ENCODE measurements at places on chromosomes 7 and 10.

- DNase-seq = no peak
These were observed 41.9 kb downstream of the SEMA3C start for GRCh38 chr7:80876894-80877414.

DNA sequence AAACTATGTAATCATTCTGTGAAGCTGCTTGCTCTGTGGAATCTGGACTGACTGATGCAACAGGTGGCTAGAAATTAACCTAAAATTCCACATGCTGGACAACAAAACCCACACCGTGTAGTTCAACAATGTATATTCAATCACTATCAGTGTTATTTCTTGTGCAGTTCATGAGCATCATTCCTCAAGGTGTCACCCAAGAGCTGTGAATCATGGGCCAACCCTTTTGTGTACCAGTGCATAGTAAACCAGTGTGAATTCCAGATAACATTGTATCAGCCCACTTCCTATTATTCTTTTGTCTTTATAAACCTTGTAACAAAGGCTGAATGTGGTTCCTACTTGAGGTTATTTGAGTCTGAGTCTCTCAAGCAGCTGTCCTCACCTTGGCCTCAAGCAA is 905.2 kb upstream of the ZNF722 start:
- DNase-seq = no peak

- no peak for DNase-seq
These were observed 90.0 kb downstream of the MYOF start for GRCh38 chr10:93392121-93392520.

GRCh38 chr7:93856323-93856722 is 34.2 kb downstream of the TFPI2 start:
- DNase-seq = no peak

GRCh38 chr7:45980181-45980905 is 59.3 kb upstream of the IGFBP3 start:
- no peak for DNase-seq

GRCh38 chr7:99498546-99498944 is 1.5 kb downstream of the ZNF394 start:
- no peak for DNase-seq

DNA sequence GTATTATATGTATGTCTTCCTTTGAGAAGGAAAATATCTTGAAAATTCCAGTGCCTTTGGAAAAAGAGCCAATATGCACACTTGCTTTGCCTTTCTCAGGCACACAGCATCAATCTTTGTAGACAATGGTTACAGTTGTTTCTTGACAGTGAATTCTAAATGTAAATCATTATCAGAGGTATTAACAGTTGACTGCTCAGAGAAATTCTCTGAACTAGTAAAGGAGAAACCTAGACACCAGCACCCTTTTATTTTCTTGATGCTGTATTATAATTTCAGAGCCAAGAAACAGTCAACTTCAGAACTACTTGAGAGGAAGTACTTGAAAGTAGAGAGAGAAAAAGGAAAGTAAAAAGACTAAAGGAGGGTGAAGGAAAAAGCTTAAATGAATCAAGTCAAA is 185.8 kb upstream of the SMIM30 start:
- DNase-seq = no peak

DNA sequence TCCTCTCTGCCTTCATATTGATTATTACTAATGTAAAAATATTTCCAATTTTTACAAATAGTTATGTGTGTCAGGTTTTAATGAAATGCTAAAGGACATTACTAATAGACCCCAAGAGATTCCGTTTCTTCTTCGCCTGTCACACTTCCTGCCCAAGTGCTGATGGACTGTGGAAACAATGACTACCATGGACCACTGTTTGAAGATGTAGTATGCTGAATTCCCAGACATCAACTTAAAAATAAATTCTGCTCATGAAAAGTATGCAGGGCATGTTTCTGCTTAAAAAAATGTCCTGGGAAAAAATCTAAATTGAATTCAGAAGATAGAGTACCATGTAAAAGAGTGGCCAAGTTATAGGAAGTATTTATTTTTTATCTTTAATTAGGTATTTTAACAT is 52.1 kb downstream of the ST7 start:
- no peak for DNase-seq

DNA sequence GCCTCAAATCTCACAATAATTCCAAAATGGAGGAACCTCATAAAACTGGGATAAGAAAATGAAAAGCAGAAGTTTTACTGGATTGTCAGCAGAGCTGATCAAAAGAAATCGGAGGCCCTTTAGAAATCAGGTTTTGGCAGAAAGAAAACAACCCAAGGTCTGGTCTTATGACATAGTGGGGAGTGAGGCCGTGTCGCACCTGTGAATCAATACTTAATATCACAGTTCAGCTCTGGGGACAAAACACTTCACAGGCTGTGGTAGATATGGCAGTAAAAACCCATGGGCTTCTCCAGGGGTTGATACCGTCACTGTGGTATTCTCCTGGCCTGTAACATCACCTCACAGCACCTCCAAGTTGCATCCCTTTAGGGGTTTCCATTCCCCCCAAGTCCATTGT is 6.5 kb upstream of the MALSU1 start:
- DNase-seq = no peak

- no peak for DNase-seq
These were observed 1.3 kb upstream of the BMI1 start for GRCh38 chr10:22319547-22319979.

DNA sequence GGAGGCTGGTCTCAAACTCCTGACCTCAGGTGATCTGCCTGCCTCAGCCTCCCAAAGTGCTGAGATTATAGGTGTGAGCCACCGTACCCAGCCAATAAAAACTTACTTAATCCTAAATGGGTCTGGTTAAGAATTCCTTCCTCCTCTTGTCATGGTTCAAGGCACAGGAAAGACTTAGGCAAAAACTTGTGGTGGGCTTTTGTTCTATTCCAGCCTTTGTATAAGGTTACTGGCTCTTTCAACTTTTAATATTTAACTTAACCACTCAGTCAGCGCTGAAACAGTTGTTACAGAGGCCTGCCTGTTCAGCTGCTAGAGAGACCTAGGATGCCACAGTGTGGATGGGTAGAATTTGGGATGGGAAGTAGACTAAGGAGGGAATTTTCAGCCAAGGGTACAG is 28.1 kb upstream of the GARS1 start:
- no peak for DNase-seq

DNA sequence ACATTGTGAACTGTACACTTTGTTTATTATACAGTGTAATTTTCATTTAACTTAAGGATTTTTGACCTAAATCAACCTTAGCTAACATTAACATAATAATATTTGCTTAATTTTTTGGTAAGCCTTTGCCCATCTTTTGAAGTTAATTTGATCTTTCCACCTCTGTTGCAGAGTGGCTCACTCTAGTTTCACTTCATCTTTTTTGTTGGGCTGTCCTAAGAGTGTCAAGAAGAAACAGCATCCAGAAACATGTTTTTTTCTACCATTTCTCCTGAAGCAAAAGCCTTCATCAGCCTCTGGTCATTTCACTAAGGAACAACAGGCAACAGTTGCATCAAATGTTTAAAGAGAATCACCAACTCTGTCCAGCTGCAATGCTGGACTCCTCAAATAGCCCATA is 824.7 kb downstream of the REEP3 start:
- DNase-seq = peak; percentile 43

- no peak for DNase-seq
These were observed 12.7 kb downstream of the AP5Z1 start for GRCh38 chr7:4787947-4788626.

- DNase-seq = no peak
These were observed 84.8 kb upstream of the LRRC4 start for GRCh38 chr7:128115821-128116723.

GRCh38 chr10:11208908-11209829 is 191.5 kb downstream of the CELF2 start:
- no peak for DNase-seq

GRCh38 chr7:98879198-98879978 is 1.1 kb downstream of the TRRAP start:
- DNase-seq = no peak

GRCh38 chr10:86699541-86699940 is 31.2 kb downstream of the LDB3 start:
- DNase-seq = no peak

GRCh38 chr10:11086177-11086840 is 68.6 kb downstream of the CELF2 start:
- no peak for DNase-seq

DNA sequence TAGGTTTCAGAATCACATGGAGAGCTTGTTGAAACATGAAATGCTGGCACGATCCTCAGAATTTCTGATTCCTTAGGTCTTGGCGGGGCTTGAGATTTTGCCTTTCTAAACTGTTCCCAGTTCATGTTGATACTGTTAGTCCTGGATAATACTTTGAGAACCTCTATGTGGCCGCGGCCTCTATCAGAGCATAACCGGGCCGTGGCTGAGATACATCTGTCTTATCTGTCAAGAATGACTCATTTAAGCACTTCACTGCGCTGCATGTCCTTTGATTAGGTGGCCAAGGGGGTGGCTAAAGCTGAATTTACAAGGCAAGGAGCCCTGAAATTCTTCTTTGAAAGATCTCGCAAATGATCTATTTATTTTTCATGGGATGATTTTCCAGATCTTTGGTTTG is 66.9 kb downstream of the GALNT17 start:
- no peak for DNase-seq

- DNase-seq = no peak
These were observed 1.2 kb upstream of the MAT1A start for GRCh38 chr10:80290474-80291220.

DNA sequence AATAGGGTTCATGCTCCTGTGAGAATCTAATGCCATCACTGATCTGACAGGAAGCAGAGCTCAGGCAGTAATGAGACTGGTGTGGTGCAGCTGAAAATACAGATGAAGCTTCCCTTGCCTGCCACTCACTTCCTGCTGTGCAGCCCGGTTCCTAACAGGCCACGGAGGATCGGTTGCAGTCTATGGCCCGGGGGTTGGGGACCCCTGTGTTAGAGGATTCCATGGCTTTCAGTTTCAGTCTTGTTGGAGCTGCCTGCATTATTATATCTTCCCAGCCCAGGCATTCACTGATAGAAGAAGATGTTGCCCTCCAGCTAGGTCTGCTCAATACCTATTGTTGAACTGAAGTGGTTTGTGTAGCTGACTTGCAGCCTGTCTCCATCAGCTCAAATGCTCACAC is 1298.8 kb downstream of the TYW1 start:
- no peak for DNase-seq

GRCh38 chr10:101965075-101965765 is 90.8 kb downstream of the ARMH3 start:
- no peak for DNase-seq

GRCh38 chr7:21051865-21052264 is 265.2 kb upstream of the SP8 start:
- DNase-seq = no peak

DNA sequence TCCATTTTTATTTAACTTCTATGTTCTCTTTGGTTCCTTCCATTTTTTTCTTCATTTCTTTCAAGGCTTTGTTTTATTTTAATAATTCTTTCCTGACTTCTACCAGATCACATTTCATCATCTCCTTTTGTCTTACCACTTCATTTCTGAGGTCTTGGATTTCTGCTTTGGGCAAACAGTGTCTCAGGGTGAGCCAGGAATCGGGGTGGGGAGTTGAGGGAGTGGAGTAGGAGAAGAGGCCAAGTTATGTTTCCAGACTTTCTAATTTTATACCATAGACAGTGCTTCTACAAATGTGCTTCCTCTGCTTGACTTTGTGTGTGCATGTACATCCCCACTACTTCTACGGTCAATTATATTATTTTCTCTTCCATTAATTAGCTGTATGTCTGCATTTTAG is 112.1 kb downstream of the PRKG1 start:
- DNase-seq = no peak

GRCh38 chr10:60186315-60187071 is 203.2 kb downstream of the ANK3 start:
- DNase-seq = peak; percentile 50

GRCh38 chr10:1214071-1214675 is 158.0 kb downstream of the WDR37 start:
- DNase-seq = no peak

- DNase-seq = peak; percentile 37
These were observed 34.2 kb downstream of the SRI start for GRCh38 chr7:88185650-88186049.

- no peak for DNase-seq
These were observed 199.0 kb downstream of the PTEN start for GRCh38 chr10:88062385-88062784.

DNA sequence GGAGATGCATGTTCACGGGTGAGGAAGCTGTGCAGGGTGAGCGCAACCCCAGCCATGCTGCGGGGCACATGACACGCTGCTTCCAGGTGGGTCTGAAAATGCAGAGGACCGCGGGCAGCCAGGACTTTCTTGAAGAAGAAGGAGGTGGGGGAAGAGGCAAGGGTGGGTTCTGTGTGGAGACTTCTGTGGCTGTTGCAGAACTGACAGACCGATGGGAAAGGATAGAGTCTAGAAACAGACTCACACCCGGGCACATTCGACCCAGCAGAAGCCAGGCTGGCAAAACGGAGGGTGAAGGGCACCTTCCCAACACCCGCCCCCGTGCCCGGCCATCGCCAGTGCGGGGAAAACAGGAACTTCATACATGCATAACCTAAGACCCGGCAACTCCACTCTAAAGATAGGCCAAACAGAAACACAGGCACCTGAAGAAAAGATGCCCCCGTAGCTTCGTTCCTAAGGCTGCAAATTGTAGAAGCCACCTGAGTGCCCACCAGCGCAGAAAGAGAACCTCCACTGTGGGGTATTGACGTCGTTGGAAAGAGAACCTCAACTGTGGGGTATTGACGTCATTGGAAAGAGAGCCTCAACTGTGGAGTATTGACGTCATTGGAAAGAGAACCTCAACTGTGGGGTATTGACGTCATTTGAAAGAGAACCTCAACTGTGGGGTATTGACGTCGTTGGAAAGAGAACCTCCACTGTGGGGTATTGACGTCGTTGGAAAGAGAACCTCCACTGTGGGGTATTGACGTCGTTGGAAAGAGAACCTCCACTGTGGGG is 4.8 kb upstream of the KNDC1 start:
- DNase-seq = no peak

- no peak for DNase-seq
These were observed 17.3 kb downstream of the CFAP46 start for GRCh38 chr10:132925071-132925561.

- no peak for DNase-seq
These were observed 13.5 kb downstream of the GCK start for GRCh38 chr7:44175730-44176129.

DNA sequence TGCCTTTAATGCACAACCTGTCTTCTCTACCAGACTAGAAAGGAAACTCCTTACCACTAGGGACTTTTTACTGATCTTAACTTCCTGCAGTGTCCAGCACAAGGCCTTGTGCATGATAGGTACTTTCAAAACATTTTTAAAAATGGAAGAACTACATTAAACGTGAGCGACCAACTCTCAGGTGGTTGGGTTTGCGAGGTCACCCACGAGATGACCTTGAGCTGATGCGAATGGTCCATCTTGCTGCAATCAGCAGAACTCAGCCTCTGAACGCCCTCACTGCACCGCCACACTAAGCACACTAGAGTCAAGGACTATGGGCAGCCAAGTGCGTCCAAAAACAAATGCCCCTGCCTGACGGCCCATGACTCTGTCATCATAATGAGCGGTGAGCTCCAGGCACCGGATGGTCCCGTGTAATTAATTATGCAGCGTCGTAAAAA is 34.9 kb upstream of the PTF1A start:
- DNase-seq = no peak

GRCh38 chr10:71708301-71708703 is 11.3 kb downstream of the C10orf105 start:
- DNase-seq = peak; percentile 37

GRCh38 chr10:85786401-85786899 is 580.1 kb downstream of the GRID1 start:
- no peak for DNase-seq

Measured in pons (tissue), 1 donor.